ENCODE measurements at places on chromosomes 7 and 10.

- DNase-seq, result no peak
Measured at GRCh38 chr7:87206361-87206760, 13.2 kb downstream of the TMEM243 start.

DNA sequence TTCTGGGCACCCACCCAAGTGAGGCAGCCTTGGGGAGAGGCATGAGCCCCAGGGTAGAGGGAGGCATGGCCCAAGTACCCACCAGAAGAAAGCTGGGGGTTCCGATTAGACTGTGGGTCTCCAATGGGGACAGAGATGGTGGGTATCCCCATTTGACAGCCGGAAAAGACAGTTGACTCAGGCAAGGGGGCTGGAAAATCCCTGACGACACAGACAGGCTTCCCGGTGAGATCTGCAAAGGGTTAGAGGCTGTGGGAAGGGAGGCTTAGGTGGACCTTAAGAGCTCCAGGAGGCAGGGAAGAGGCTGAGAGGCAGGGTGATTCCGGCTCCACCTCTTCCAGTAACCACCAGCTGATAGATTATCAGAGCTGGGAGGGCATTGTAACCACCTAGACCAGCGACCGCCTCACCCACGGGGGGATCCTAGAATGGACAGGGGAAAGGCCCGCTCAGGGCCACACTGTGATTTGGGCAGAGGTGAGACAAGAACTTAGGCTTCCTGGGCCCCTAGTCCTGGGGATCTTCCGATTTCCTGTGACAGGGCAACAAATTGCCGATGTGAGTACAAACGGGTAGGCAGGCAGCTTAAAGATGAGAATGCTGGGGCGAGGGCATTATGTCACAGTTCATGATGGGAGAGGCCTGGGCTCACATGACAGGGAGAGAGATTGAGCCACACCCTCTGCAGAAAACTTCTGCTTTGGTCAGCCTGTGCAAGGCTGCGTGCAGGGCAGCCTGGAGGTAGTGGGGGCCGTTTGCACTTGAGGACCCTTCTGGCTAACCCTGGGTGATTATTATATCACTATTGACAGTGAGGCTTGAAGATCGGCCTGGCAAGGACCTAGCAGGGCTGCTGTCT lies 5.4 kb downstream of the TBATA start:
- DNase-seq, result no peak

- DNase-seq, result no peak
Measured at GRCh38 chr10:59976909-59977308, 70.6 kb upstream of the CCDC6 start.

DNA sequence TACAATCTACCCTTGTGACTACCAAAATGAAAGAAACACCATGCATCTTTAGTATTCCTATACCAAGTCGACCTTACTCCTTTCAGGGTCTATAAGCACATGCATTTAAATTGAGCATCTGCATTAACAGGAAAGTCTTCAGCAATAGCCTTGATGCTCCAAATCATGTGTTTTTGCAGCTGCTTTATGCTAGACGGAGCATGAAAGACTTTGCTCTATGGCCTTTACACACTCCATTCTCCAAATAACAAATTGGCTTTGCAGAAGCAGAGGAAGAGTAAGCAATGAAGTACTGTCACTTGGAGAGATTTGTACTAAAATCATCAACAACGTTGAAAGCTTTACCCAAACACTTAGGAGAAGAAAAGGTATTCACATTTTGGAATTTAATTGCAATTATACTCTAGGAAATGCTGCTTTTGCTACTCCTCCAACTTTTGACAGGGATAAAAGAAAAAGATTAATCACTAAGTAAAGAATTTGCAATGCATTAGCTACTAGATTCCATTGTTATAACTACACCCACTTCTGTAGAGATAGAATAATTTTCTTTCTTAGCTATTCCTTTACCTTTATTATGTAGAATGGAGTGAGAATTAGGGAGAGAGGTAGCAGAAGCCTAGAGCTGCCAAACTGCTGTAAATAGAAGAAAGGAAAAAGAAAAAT lies 131.8 kb downstream of the SEMA3E start:
- DNase-seq, result no peak

- DNase-seq, result no peak
Measured at GRCh38 chr7:29156907-29157452, 10.6 kb upstream of the CPVL start.

GRCh38 chr7:108091461-108091831 lies 38.7 kb downstream of the LAMB4 start:
- no peak for DNase-seq

DNA sequence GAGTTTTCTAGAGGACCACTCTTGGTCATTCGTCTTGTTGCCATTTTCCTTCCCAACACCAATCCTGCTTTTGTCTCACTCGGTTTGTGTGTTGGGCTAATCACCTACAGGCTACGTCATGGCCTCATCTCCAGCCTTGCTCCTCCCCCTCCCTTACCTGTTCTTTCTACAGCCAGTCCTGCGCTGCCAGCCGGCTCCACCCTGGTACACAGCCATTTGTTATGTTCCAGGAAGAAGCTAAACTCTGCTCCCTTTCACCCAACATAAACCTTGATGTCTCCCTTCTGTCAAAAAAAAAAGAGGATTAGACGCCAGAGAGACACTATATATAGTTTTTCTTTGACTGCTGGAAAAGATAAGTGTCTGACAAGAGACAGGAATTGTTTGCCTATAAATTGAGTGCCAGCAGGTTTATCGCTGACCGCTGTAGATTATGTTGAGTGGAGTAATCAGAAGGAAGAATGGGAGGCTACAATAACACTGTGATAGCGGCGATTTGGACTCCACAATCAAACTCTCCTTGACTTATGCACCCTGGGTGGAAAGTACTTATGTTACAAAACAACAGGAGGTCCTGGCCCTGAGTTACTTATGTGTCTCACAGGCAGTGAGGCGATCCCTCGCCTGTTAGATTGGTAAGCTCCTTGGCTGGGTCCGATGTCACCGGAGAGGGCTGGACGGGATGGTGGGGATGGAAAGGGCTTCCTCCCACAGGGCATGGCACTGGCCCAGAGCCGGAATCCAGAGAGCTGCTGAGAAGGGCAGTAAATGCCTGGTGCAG lies 171.3 kb upstream of the BMPER start:
- DNase-seq, result no peak

GRCh38 chr7:26305090-26305868 lies 13.6 kb downstream of the SNX10 start:
- no peak for DNase-seq

DNA sequence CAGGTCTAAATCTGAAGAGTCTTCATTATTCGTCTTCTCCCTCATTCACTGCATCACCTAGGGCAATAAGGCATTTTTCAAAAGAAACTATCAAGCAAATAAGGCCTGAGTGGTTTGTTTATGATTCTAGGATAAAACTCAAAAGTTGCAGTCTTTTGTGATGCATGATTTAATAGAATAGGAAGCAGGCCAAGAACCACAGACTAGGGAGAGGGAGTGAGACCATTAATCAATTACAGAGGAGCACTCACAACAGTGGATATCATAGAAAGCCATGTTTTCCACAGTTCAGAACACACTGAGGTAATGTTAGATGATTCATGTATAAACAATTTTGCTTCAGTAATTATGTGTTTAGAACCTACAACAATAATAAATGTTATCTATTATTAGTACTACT lies 87.8 kb upstream of the LRRTM3 start:
- peak; percentile 48 for DNase-seq

- no peak for DNase-seq
Measured at GRCh38 chr7:24457219-24457558, 116.1 kb upstream of the PALS2 start.

Measured in HTR-8/SVneo (cell line).